Cortex of kidney (tissue), 1 donor: ENCODE measurements at places on chromosomes 2 and 18.

GRCh38 chr2:101375653-101376052 lies 11.7 kb downstream of the CREG2 start:
- no peak for DNase-seq

GRCh38 chr18:47390410-47391024 lies 139.1 kb upstream of the SKOR2 start:
- no peak for DNase-seq

- no peak for DNase-seq
These were observed 79.8 kb upstream of the CCDC141 start for GRCh38 chr2:179129574-179130238.

GRCh38 chr2:28224648-28225472 lies 167.8 kb upstream of the FOSL2 start:
- DNase-seq: no peak

- DNase-seq: no peak
These were observed 39.1 kb upstream of the PLEKHM3 start for GRCh38 chr2:208064220-208064961.

DNA sequence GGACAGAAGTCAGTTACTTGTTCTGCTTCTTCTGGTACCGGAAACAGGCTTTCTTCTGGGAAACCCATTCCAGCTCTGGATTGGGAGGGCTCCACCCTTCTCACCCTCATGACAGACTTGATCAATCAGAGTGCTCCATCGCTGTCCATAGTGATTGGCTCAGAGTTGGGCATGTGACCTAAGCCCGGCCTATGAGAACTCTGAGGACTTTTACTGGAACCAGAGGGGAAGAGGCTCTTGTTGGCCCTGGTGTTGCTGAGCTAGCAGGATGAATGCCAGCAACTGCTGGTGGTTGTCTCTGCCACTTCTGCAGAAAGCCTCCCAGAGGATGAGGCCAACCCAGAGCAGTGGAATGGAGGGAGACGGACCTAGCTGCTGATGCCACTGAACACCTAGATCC lies 33.3 kb downstream of the TMEM37 start:
- DNase-seq: no peak

DNA sequence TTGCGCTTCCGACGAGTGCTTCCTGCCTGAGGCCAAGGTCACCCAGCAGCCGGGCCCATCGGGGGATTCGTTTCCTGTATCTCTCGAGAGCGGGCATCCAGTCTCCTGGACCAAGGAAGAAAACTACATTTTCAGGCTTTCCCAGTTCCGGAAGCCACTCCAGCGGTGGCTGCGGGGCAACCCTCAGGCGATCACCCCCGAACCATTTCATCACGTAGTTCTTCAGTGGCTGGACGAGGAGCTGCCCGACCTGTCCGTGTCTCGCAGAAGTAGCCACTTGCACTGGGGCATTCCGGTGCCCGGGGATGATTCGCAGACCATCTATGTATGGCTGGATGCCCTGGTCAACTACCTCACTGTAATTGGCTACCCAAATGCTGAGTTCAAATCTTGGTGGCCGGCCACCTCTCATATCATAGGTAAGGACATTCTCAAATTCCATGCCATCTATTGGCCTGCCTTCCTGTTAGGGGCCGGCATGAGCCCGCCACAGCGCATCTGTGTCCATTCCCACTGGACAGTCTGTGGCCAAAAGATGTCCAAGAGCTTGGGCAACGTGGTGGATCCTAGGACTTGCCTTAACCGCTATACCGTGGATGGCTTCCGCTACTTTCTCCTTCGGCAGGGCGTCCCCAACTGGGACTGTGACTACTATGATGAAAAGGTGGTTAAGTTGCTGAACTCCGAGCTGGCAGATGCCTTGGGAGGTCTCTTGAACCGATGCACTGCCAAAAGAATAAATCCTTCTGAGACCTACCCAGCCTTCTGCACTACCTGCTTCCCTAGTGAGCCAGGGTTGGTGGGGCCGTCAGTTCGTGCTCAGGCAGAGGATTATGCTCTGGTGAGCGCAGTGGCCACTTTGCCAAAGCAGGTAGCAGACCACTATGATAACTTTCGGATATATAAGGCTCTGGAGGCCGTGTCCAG lies 1.0 kb downstream of the MARS2 start:
- DNase-seq: no peak

DNA sequence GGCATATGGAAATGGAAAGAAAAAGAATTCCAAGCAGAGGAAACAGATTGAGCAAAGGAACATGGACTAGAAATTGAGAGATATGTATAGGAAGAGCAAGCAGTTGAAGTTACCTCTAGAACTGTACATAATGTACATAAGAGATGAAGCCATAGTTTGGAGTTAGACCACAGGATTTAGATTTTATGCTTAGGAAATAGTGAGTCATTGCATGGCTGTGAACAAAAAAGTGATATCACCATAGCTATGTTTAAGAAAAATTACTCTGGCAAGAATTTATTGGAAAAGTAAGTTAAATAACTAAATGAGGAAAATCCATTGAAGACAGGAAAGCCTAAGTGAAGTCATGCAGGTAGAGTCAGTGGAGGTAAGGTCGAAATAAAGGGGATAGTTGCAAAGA lies 99.4 kb upstream of the GALNT5 start:
- DNase-seq: no peak

GRCh38 chr2:61802548-61802947 lies 51.3 kb downstream of the FAM161A start:
- DNase-seq: no peak

GRCh38 chr2:179235463-179236108 lies 29.0 kb downstream of the SESTD1 start:
- DNase-seq: no peak

DNA sequence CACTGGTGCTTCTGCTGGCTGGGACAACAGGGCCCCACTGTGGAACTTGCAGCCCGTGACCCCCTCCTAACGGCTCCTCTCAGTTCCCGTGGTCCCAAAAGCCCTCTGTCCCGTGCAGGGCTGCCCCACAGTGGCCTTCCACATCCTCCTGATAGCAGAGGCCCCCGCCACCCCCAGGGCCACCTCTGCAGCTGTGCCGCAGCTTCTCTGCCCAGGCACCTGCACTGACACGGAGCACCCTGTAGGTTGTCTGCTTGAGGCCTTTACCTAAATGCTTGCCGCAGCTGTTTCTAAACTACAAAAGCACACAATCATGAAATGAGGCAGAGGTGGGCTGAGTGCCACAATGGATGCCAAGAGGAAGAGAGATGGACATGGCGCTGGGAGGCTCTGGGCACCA lies 13.5 kb upstream of the GRHL1 start:
- DNase-seq: no peak

- DNase-seq: no peak
These were observed 30.2 kb downstream of the SETBP1 start for GRCh38 chr18:44710931-44711330.

- DNase-seq: no peak
These were observed 305.3 kb downstream of the PARD3B start for GRCh38 chr2:204850581-204850980.

GRCh38 chr2:20470211-20470610 lies 23.3 kb downstream of the RHOB start:
- no peak for DNase-seq

DNA sequence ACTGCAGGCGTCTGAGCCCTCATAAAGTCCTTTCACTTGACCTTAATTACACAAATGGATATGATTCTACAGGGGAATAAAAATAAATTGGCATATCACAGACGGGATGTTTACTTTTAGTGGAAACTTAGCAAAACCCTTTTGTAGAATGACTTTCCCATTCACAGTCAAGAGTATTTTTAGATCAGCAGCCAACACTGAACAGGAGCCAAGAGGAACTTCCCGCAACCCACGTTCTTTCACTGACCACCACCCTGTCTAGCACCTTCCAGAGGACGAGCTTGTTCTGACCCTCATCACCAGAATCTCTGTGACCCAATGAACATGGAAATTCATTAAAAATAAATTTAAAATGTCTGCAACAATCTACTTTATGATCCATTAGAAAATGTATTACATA lies 119.0 kb upstream of the SNTG2 start:
- DNase-seq: no peak

DNA sequence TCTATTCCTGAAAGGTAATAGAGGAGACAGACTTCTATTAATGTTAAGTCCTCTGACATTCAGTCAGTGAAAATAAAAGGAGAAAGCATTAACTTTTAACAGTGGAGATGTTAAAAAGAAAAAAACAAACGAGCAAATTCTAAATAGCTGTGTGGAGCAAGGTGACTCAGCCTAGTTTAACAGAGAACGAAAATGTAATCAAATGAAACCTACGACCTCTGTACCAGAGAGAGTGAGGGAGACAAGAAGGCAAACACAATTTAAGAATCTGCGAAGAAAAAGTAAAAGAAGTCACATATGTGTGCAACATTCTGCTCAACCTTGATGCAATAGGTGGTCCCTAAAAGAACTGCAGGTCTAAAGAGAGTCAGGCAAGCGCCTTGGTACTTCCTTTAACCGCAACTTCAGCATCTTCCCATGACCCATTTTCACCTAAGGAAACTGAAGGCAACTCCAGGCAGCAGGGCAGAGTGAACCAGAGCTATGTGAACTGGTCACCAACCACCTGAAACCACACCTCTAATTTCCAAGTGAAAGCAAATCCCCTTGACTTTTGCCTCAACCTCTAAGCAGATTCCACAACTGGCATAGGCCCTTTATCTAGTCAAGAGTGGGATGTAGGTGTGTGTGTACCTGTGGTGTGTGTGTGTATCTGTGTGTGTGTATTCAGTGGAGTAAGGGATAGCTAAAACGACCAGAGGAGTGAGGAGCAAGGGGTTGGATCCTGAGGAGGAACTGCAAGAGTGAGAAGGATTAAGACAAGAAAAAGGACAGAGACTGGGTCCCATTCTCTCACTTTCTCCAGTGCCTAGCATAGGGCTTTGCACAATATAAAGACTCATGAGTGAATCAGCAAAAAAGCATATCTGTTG lies 43.0 kb downstream of the FIGN start:
- DNase-seq: no peak

GRCh38 chr2:24490181-24490689 lies 819 bp upstream of the NCOA1 start:
- no peak for DNase-seq

- DNase-seq: no peak
These were observed 1003.5 kb downstream of the TSN start for GRCh38 chr2:122758967-122759366.

- DNase-seq: no peak
These were observed 13.7 kb upstream of the GAL3ST2 start for GRCh38 chr2:241762933-241763369.

DNA sequence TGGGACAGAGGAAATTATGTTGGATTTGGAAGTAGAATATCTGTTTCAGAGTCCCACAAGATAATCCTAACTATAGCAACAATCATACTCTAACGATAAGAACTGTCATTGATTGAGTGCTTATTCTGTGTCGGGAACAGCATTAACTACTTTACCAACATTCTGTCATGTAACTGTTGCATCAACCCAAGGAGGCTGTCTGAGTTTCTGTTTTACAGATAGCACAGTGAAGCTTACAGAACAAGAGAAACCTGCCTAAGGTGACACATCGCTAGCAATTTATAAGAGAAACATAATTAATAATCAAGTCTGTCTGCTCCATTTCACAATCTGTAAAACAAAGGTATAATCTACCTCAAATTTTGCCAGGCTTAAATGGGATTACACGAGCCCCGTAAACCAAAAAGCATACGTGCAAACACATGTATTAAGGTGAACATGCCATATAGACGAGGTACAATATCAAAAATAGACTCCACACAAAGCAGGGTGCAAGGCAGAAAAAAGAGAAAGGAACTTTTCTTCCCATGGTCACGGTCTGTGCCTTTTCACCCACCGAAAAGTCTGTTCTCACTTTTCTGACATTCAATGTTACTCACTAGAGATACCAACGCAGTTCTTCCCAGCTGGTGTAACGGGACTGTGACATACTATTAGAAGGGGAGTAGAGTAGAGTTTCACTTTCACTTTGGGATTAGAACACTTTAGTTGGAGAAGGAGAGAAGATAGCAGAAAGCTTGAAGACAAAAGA lies 37.2 kb upstream of the SLC8A1 start:
- DNase-seq: no peak

GRCh38 chr2:145411493-145411892 lies 891.6 kb upstream of the ZEB2 start:
- no peak for DNase-seq
